Aorta (tissue), 5 donors: ENCODE measurements at places on chromosomes 4 and X. TPM values are rescaled to one million over a fixed set of nuclear protein-coding genes. Genes with fewer than 3 reads are reported as not detected.
A peak's percentile ranks its signal among the peaks of the same experiment; 100 is the strongest.

GRCh38 chrX:2391869-2392606 is 108.7 kb downstream of the DHRSX start:
- H3K36me3 ChIP-seq: no peaks in the 10 kb centered on the region
- no peak overlapping the region for H3K27ac ChIP-seq
- H3K27me3 ChIP-seq: no peaks in the 10 kb centered on the region
- no peak overlapping the region for H3K4me3 ChIP-seq
- H3K4me1 ChIP-seq: no peaks in the 10 kb centered on the region

- no peak overlapping the region for H3K27ac ChIP-seq
- H3K4me1 ChIP-seq: peaks cover 3% of the 10 kb centered on the region
- no peaks in the 10 kb centered on the region for H3K27me3 ChIP-seq
- no peaks in the 10 kb centered on the region for H3K36me3 ChIP-seq
Observed at GRCh38 chr4:183142571-183143550, 43.8 kb downstream of the WWC2 start.

DNA sequence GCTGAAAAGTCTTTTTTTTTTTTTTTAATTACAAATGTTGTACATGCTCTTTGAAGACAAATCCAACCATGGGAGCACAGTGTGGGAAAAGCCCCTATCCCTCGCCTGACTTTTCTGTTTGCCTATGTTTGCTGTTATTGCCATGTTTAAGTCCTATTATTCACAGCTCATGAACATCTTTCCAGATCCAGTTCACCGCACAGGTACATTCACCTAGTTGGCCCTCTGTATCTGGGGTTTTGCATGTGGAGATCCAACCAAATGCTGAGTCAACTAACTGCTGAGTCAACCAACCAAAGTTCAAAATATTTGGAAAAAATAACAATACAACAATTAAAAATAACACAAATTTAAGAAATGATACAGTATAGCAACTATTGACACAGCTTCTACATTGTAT is 100.1 kb upstream of the CLNK start:
- DNase-seq: no peak
- no peaks in the 10 kb centered on the region for H3K27me3 ChIP-seq
- no peaks in the 10 kb centered on the region for H3K36me3 ChIP-seq
- no peak overlapping the region for H3K4me3 ChIP-seq

Gene ABRAXAS1
- 10.6 TPM for polyA plus RNA-seq

Gene AREG
- polyA plus RNA-seq: 2.4 TPM

- no peak overlapping the region for H3K4me3 ChIP-seq
- H3K4me1 ChIP-seq: no peaks in the 10 kb centered on the region
- H3K27ac ChIP-seq: no peak overlapping the region
- H3K36me3 ChIP-seq: no peaks in the 10 kb centered on the region
- no peak for DNase-seq
Observed at GRCh38 chr4:112003231-112003907, 141.9 kb upstream of the FAM241A start.

DNA sequence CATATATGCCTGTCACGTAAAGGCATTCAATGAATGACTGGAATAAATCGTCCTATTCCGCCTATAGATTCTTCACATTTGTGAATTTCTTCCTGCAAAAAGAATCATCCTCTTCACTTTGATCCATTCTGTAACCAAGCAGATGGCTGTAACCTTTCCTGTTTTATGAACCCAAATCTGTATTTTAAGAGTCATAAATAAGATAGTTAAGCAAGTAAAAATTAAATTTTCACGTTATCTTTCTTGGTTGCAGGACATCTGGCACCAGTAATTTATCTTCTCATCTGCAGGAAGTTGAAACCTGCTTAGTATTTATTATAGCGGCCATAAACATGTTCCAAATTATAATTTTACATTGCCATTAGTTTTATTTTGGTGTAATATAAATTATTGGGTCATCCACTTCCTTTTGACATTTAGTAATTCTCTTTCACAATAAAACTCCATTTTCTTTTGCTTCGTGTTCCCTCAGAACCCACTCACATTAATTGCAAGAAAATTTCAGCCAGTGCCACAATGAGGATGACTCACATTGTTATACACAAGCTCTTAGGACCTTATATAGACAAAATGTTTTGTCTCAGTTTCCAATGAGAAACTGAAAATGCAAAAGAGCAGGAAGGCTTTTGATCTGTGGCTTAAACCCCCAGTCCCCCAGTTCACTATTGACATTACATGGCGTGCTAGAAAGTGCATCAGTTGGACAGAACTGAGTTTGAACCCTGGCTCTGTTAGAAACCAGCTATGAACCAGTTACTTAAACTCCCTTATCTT is 51.1 kb downstream of the TMEM156 start:
- DNase-seq: no peak
- H3K36me3 ChIP-seq: no peaks in the 10 kb centered on the region
- H3K4me1 ChIP-seq: no peaks in the 10 kb centered on the region
- H3K27ac ChIP-seq: no peak overlapping the region
- no peak overlapping the region for H3K4me3 ChIP-seq
- H3K27me3 ChIP-seq: no peaks in the 10 kb centered on the region

DNA sequence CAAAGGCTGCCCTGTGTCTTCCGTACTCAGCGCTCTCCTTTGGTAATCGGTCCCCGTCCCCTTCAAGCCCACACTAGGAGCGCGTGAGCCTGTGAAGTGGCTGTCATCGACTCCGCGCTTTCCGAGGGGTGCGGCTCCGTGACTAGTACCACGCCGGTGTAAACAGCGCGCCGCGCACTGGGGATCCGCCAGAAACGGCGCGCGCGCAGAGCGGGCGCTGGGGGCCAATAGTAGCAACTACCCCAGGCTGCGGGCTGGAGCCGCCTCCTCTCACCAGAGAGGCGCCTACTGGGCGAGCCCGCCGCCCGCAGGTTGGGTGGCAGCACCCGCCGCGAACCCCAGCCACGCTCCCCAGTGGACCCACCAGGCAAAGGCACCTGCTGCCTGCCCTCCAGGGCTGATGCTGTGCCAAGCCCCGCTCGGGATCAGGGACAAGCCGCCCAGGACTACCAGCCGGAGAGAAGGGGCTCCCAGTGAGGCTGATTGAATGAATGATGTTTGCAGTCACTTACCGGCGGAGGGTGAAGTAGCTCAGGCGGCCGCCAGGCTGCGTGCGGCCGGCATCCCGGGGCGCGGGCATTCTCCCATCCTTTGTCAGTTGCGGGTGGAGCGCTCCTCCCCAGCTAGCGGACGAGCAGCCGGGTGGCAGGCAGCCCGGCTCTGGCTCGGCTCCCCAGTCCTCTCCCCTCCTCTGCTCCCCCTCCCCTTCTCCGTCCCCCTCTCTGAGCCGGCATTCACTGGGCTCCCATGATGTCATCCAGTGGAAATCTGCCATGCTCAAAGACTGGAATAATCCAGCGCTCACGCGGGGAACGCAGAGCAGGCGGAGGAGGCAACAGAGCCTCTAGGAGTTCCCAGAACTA is 370.3 kb upstream of the SMIM31 start:
- H3K27ac ChIP-seq: no peak overlapping the region
- H3K36me3 ChIP-seq: no peaks in the 10 kb centered on the region
- DNase-seq: peak; percentile 80
- H3K27me3 ChIP-seq: no peaks in the 10 kb centered on the region
- no peaks in the 10 kb centered on the region for H3K4me1 ChIP-seq

DNA sequence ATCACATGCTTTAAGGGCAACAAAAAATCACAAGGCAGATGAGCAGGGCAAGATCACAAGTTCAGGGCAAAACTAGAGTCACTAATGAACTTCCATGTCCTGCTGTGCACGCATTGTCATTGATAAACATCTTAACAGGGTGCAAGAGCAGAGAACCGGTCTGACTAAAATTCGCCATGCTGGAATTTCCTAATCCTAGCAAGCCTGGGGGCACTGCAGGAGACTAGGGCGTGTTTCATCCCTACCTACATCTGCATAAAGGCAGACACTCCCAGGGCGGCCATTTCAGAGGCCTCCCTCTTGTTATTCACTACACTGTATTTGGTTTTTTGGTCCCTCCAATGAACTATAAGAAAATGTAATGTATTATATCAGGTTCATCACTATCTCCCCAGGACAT is 203.6 kb downstream of the ARHGEF9 start:
- no peaks in the 10 kb centered on the region for H3K36me3 ChIP-seq
- DNase-seq: no peak
- no peak overlapping the region for H3K4me3 ChIP-seq
- H3K27me3 ChIP-seq: no peaks in the 10 kb centered on the region
- H3K27ac ChIP-seq: no peak overlapping the region

Gene APLN
- 2.3 TPM for polyA plus RNA-seq

- no peaks in the 10 kb centered on the region for H3K36me3 ChIP-seq
- no peak overlapping the region for H3K4me3 ChIP-seq
- no peaks in the 10 kb centered on the region for H3K4me1 ChIP-seq
- H3K27ac ChIP-seq: no peak overlapping the region
- no peaks in the 10 kb centered on the region for H3K27me3 ChIP-seq
Observed at GRCh38 chr4:106160560-106160959, 155.4 kb downstream of the TBCK start.
